ENCODE measurements at places on chromosomes 2 and 18. TPM values are rescaled to one million over a fixed set of nuclear protein-coding genes. Genes with fewer than 3 reads are reported as not detected.

The CPS1 gene
- 2.9 TPM for total RNA-seq

The CDK15 gene
- total RNA-seq = not detected

The SPP2 gene
- total RNA-seq = not detected

The STAT1 gene
- 56.4 TPM for total RNA-seq

The GALNT14 gene
- total RNA-seq = 6.7 TPM

The TUBB6 gene
- 71.1 TPM for total RNA-seq

The TMEM182 gene
- 1.8 TPM for total RNA-seq

The BOK gene
- 62.3 TPM for total RNA-seq

The MLPH gene
- total RNA-seq = 64.3 TPM

The KLHL14 gene
- not detected for total RNA-seq

The EVA1A gene
- 31.3 TPM for total RNA-seq

The C2orf80 gene
- total RNA-seq = not detected

The TUBA3E gene
- total RNA-seq = not detected

The MAL gene
- total RNA-seq = not detected

The GALR1 gene
- total RNA-seq = under 0.01 TPM

The FOSL2 gene
- total RNA-seq = 27.5 TPM

The GAREM2 gene
- total RNA-seq = 1.6 TPM

The NT5C1B gene
- total RNA-seq = not detected

The WNT6 gene
- 1.0 TPM for total RNA-seq

The SERPINB4 gene
- total RNA-seq = not detected

The TEX44 gene
- not detected for total RNA-seq

The ABCG5 gene
- not detected for total RNA-seq

The MC2R gene
- total RNA-seq = not detected

The GPR35 gene
- total RNA-seq = 3.4 TPM

The GALNT5 gene
- total RNA-seq = not detected

The PIK3C3 gene
- 23.1 TPM for total RNA-seq

The NIFK gene
- 20.8 TPM for total RNA-seq

The C18orf54 gene
- 0.33 TPM for total RNA-seq

The SERPINB11 gene
- total RNA-seq = not detected

The RNF144A gene
- total RNA-seq = 109 TPM
